ENCODE measurements at places on chromosomes 1 and 21.

DNA sequence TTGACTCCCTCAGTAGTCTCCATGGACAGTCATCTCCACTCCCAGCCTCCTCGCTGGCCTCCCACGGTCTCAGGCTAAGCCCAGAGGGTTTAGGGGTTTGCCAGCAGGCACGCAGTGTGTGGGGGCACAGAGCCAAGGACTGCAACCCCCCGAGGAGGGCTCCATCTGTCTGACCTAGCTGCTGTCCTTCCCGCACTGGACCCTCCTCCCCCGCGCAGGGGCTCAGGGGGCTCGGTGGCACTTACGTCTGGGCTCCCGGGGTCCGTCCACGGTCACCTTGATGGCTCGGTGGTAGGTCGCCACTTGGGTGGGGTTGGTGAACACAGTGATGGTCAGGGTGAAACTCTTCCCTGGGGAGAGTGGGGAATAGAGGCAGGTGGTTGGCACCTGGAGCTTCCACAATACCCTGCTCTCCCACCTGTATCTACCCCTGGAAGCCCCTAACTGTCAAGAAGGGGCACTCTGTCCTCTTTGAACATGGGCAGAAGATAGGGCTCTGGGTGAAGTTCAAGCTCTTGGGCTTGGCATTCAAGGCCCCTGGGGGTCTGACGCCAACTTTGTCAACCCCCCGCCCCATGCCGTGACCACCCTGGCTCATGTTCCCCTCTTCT lies 11.0 kb downstream of the RUNX3 start:
- DNase-seq: no peak

DNA sequence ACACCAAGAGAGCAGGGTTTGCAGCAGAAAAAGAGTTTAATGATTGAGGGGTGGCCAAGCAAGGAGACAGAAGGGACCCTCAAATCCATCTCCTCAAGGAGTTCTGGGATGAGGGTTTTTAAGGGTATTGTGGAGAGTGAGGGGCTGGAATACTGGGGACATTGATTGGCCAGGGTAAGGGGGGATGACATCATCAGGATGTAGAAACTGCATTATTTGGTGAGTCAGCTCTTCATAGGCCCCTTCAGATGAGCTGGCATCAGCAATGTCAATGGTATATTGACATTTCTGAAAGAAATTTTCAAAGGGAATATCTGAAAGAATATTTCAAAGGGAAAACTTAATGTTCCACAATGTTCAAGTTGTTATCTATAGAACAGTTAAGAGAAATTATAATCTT lies 168.1 kb upstream of the SNX7 start:
- DNase-seq: no peak

DNA sequence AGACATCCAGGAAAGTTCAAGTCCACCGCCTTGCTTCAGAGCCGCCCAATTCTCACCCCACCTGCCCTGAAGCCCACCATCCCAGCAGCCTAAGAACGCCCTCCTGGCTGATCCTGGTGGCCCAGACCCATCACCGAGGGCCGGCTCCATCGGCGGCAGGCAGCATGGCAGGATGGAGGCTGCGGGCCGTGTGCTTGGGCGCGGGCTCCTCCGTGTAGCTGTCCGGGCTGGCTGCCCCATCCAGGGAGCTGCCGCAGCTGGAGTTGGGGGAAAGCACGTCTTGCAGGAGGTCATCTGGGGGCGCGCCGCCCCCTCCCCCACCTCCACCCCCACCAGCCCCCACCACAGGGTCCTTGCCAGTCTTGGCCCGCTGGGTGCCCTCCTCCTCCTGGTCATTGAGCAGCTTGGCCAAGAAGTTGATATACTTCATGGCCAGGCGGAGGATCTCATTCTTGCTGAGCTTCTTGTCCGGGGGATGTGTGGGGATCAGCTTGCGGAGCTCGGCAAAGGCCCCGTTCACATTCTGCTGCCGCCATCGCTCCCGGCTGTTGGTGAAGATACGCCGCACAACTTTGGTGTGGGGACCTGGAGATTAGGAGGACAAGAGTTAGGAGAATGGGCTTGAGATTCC lies 12.3 kb downstream of the TAL1 start:
- DNase-seq: no peak

GRCh38 chr1:234981758-234982157 lies 146.9 kb downstream of the TOMM20 start:
- DNase-seq: no peak

GRCh38 chr1:197774466-197775281 lies 606 bp downstream of the DENND1B start:
- no peak for DNase-seq

DNA sequence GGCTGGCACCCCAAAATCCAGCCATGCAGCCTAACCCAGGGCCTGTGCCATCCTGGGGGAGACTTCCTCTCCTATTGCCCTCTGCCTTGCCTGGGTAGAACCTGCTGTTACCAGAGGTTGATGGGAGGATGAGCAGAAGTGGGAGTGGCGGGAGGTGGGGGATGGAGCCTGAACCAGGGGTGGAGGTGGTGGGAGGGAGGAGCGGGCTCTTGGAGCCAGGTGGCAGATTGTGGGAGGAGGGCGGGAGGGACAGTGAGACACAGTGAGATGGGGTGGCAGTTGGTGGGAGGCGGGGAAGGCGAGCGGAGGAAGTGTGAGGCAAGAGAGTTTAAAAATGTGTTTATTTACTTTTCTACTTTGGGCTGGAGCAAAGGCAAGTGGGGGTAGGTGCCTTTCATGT lies 87.3 kb downstream of the KCNJ6 start:
- no peak for DNase-seq

- DNase-seq: no peak
Measured at GRCh38 chr21:45040739-45041138, 33.6 kb upstream of the ADARB1 start.

DNA sequence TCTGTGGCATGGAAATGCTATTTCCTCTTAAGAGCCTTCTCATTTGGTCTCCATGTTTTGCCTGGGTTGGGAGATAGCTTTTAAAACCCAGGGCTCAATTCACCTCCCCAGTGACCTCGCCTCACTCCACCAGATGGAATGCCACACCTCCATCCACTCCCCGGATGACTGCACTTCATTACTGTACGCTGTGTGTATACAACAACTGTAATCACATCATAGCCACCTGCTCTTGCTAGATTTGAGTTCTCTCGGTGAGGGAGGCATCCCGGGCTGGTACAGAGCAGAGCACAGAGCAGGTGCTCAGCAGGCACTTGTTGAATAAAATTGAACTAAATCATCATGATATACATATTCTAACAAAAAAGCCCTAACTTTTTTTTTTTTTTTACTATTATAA lies 26.0 kb downstream of the SDE2 start:
- no peak for DNase-seq

- DNase-seq: no peak
Measured at GRCh38 chr21:41932191-41932575, 21.6 kb downstream of the C2CD2 start.

Data from activated naive CD4-positive, alpha-beta T cell (primary cell).